Left renal cortex interstitium (tissue), 4 donors: ENCODE measurements at places on chromosomes 6 and 20.

DNA sequence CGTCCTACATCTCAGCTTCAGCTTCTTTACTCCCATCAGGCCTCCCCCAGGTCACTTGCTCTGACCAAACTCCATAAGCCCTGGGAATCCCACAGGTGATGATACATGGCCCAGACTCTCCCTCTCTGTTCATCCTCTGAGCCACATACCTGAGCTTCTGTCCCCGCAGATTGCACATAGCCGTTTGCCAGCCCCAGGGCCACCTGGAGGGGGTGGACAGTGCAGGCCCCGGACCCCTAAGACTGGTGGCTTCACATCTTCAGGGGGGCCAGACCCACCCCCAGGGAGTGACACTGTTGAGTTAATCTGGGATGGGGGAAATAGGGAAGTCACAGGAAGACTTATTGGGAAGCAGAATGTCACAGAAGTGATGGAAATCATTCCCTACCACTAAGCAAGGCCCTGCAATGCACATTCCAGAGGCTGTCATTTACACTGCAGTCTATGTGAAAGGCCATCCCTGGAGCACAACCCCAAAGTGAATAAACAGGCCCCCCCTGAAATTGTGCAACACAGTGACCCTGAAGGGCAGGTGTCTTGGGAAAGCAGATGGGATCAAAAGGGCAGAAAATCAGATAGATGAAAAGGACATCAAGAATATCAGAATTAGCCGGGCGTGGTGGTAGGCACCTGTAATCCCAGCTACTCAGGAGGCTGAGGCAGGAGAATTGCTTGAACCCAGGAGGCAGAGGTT lies 2.2 kb downstream of the RXRB start:
- DNase-seq: no peak

DNA sequence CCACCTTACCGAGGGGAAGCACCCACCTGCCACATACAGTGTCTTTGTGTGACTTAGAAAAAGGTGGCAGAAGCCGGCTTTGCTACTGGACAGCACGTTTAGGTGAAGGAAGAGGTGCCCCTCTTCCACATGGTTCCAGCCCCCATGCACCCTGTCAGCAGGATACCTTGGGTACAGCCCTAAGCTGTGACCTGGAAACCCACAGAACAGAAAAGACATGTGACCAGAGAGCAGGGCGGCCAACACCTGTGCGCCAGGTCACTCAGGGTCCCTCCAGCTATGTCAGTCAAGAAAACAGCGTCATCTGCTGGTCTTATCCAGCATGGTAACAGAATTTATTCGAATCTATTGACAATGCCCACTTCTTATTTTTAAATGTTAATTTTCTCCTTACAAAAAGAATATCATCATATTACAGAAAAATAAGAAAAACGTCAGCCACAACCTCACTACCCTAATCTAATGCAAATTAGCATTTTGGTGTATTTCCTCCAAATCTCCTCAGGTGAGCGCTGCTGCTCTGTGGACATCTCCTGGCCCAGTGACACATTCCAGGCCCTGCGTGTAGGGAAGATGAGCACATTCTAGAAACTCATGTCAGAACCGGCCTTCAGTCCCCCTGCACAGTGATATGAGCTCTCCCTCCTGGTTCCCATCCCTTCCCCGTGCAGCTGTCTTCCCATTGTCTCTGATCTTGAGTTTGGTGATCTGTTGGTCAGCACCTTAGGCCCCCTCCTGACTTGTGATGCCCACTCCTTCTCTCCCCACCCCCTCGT lies 37.2 kb downstream of the GTF2H5 start:
- no peak for DNase-seq

GRCh38 chr6:107555449-107555848 lies 65.5 kb downstream of the SOBP start:
- DNase-seq: no peak

- no peak for DNase-seq
Measured at GRCh38 chr6:112357791-112358190, 10.7 kb downstream of the RFPL4B start.

GRCh38 chr6:1436334-1437306 lies 47.2 kb downstream of the FOXF2 start:
- DNase-seq: peak; percentile 78

GRCh38 chr6:105211831-105212230 lies 32.0 kb upstream of the POPDC3 start:
- no peak for DNase-seq

GRCh38 chr20:36761125-36761524 lies 12.4 kb downstream of the DSN1 start:
- DNase-seq: no peak

DNA sequence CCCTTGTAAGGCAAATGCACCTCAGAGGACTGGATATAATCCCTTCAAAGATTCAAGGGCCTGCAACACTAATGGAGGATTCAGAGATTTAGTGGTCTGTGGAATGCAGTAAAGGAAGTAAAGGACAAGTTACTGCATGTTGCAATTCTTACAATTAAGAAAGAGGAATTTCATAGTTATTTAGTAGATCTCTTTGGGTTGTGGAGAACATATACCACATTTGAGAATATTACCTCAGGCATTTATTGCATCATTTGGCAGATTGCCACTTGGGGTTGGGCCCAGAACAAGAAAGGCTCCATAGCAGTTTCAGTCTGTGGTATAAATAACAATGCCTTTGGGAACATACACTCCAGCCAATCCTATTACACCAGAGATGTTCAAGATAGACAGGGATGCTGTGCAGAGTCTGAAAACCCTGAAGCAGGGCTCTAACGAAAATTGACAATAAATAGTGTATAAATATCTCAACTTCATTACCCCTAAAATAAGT lies 20.9 kb upstream of the EPM2A start:
- DNase-seq: no peak

DNA sequence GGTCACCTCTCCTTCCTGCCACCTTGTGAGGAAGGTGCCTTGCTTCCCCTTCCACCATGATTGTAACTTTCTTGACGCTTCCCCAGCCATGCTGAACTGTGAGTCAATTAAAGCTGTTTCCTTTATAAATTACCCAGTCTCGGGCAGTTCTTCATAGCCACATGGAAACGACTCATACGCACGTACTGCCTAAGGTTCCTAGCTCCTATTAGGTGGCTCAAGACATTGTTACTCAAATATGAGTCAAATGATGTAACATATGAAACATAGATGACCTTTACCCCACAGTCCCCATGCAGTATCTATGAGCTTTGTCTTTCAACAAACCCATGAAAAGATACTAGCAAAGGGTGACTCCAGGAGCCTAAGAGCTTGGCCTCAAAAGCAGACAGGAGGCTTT lies 98.3 kb downstream of the SIM1 start:
- no peak for DNase-seq

DNA sequence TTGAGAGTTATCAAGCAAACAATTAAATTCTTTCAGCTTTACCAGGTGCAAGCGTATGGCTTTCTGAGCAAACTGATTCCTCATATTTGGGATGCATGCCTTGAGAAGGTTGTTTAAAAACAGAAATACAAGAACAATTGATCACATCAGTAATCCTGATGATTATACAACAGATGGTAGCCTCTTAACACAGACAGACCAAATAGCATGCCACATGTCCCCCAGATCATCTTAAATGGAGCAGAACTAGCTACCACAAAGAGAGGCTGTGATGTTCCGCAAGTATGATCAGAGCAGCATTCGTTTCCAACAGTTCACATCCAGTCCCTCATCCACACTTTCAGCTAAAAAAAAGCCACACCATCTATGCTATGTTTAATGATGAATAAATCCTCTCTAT lies 246.2 kb upstream of the NRSN1 start:
- DNase-seq: no peak

DNA sequence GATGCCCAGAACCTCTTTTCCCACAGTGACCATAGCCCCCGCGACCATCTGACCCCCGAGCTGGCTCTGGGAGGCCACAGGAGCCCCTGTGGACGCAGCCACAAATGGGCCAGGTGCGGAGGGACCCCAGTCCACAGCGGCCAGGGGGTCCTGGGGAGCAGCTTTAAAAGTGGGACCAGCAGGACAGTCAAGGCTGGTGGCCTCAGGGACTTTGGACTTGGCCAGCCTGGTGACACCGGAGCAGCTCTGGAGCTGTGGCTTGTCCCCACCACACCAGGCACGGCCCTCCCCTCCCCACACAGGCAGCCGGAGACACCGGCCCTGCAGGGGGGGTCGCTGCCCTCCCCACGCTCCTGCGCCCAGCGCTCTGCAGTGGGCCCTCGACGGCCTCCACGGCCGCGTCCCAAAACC lies 3.5 kb downstream of the FNDC11 start:
- no peak for DNase-seq

- DNase-seq: no peak
Measured at GRCh38 chr6:124190256-124190655, 386.6 kb downstream of the NKAIN2 start.

DNA sequence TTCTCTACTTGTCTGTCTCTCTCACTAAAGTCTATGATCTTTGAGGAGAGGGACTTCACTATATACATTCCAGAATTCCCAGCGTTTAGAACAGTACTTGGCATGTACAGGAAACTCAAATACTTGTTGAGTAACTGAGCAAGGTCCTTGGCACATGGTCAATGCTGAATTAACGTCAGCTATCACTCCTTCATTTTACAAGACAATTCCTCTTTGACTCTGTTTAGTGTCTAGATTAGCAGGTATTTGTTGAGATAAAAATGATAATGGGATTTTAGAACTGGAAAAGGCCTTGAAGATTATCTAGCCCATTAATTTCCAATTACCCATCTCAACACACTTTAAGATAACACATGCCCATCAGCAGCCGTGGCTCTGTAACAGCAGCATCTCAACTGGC lies 6.6 kb upstream of the GUCA1B start:
- no peak for DNase-seq

DNA sequence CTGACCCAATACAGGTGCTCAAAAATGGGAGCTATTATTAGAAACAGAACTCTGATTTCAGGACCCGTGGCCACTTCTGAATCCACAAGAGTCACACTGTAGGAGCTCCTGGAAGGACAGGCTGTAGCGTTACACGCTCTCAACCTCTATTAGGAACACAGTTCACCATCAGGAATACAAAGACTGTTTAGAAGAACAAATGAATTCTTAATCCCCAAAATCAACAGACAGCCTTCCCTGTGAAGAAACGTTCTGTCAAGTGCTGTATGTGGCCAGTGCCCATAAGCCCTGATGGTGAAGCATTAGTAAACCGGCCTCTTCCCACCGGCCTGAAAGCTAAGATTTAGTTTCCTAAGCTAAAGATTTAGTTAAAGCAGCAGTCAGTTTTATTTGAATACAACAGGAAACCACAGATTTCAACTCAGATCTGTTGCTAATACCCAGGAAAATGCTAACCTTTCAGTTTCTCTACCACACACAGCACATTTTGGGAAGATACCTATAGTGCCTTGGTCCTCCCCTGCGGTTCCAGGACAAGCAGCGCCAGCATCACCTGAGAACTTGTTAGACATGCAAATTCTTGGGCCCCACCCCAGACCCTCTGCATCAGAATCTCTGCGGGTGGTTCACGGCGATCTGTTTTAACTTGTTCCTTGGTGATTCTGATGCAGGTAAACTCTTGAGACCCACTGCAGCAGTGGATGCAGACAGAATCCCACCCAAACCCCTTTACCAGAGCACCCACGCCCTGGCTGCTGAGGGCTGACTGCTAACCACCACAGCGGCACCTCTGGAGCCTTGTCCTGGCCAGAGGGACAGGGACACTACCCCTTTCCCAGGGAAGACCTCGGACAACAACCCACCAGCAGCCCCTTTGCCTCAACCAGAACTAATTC lies 33.4 kb downstream of the MTRES1 start:
- no peak for DNase-seq

DNA sequence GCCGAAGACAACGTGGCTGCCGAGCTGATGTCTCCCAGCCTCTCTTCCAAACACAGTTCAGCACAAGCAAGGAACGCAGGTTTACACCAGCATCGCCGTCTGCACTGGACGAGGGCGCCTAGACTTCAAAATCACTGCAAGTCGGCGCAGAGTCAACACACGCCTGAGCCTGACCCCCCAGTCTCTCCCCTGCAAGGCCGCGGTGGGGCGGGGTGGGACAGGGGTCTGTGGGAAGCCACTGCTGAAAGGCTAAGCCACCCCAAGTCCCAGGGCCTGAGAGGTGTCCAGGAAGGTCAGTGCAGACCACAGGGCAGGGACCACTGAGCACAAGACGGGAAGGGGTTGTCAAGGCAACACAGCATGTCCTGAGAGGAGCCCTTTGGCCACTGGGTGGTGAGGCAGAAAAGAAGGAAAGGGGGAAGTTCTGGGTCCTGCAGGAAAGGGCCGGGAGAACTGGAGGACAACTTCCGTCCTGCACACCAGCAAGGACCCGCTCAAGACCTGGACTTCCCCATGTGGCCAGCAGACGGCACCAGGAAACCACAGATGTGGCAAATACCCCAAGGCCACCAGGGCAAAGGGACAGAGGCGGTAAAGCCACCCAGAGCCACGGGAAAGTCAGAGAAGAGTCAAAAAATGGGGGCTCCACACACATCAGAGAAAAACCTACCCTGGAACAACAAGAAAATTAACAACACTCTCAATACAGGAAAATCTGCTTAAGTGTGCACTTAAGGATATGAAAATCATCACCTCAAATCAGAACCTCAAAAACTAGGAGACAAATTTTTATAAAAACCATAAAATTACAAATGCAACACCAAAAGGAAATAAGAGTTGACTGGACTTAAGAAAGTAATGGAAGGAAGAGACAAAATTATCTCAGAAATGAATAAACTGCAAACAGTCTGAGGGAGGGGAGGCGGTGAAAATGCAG lies 84.8 kb downstream of the TAF4 start:
- DNase-seq: no peak

- DNase-seq: no peak
Measured at GRCh38 chr20:61300709-61301108, 48.6 kb downstream of the CDH4 start.

DNA sequence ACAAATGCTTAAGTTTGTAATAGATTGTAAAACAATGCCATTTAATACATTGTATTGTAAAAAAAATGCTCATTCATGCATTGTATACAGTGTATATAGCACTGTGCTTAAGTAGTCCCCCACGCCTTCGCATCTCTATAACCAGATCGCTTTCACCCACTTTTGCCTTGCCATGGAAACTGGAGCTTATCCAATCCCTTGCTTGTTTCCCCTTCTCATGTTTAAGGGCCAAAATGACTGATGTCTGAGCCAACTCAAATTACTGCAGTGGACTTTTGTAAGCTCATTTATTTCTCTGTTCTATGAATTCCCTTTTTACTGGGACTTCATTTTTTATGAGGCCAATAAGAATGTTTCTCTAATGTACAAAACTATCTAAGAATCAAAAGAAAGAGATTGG lies 730.9 kb upstream of the GJE1 start:
- DNase-seq: no peak

GRCh38 chr6:77173472-77174074 lies 289.7 kb downstream of the HTR1B start:
- no peak for DNase-seq

- no peak for DNase-seq
Measured at GRCh38 chr20:16283307-16283706, 289.9 kb downstream of the KIF16B start.

DNA sequence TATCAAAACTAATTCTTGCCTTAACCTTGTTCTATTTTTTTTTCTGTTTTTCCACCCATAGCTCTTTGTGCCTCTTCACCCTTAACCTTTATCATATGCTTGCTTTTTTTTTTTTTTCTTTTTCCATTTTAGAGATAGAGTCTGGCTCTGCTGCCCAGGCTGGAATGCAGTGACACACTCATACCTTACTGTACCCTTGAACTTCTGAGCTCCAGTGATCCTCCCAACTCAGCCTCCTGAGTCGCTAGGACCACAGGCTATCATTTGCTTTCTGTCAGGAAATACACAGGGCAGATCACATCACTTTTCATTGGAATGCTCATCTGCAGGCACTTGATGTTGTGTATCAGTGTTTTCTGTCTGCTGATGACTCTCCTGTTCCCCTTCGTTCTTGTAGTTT lies 33.5 kb downstream of the TMEM170B start:
- DNase-seq: no peak

GRCh38 chr6:15620611-15621010 lies 42.2 kb downstream of the DTNBP1 start:
- DNase-seq: no peak
